ENCODE measurements at places on chromosomes 16 and 17.

GRCh38 chr17:4634976-4635375 lies 6.5 kb downstream of the ALOX15 start:
- DNase-seq: no peak

- peak; percentile 45 for DNase-seq
Observed at GRCh38 chr17:48023400-48024148, 14.0 kb downstream of the COPZ2 start.

- DNase-seq: no peak
Observed at GRCh38 chr16:78748220-78748929, 648.9 kb downstream of the WWOX start.

DNA sequence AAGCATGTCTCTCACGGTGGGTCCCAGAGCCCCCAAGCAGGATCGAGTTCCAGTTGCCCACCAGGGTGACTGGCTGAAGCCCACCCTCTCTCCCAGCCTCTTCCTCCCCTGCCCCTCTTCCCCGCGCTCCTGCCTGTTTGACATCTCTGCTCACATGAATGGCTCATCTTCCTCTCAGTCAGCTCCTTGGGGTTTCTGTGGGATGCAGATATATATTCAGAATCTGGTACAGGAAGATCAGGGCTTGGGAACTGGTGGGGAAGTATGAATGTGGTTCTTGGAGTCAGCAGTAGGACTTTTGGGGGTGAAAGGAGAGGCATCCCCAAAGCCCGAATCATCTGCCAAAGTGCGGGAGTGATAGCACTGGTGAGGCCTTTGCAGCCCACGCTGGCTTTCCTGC lies 158.9 kb upstream of the CIBAR2 start:
- no peak for DNase-seq

GRCh38 chr17:28528327-28529012 lies 22.3 kb downstream of the FOXN1 start:
- DNase-seq: no peak

- no peak for DNase-seq
Observed at GRCh38 chr17:8314797-8315763, 5.0 kb downstream of the ARHGEF15 start.

DNA sequence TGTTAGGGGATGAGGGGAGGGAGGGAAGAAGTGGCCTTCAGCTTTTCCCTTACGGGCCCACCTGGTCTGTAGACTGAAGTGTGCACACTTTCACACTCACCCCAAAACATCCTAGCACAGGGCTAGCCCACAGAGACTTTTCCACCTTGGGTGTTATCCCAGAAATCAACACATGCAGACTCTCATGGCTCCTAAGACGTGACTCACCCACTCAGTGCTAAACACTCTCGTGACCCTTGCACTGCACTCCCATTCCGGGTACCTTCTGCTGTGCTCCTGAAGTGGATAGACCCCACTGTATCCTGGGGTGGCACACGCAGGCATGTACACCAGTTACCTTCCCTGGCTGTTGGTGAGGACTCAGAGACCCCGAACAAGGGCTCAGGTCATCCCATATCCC lies 23.0 kb upstream of the ABCC3 start:
- DNase-seq: no peak

GRCh38 chr17:68176718-68177117 lies 71.1 kb upstream of the AMZ2 start:
- DNase-seq: no peak

DNA sequence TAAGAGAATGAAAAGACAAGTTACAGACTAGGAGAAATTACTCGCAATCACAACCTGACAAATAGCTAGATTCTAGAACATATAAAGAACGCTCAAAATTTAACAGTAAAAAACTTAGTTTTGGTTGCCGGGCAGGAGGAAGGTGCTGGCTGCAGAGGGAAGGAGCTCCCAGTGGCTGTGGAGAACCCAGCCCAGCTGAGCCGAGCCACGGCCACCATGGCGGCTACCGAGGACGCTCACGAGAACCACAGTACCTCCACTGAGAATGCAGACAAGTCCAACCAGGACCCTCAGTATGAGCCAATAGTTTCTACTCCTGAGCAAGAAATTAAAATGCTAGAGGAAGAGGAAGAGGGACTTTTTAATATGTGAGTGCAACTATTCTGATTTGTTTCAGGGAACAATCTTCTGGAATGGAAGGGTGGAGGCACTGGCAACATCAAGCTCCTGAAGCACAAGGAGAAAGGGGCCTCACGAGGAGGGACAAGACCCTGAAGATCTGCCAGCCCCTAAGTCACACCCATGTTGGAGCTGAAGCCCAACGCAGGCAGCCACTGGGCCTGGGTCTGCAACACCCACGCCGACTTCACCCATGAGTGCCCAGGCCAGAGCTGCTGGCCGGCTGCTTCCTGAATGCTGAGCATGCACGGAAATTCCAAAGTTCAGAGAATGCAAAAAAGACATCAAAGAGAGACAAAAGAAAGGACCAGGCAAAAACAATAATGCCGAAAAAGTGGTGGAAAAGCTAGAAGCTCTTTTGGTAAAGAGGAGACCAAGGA lies 55.0 kb downstream of the DNAH17 start:
- no peak for DNase-seq

DNA sequence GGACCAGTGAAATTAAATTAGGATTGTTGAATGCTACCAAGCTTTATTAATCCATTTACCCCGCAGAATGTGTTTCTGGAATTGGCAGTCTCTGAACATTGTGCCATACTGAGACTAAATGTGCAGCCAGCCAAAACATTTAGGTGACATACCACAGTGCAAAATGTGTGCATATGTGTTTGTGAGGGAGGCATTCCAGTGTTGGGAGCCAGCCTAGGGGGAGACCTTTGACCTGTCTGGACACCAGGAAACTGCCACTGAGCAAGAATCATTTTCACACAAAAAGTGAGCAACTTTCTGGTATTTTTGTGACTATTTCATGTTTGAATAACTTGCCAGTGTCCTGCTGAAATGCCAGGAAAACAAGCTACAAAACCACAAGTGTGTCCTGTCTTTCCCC lies 64.7 kb upstream of the SLC12A3 start:
- DNase-seq: no peak

DNA sequence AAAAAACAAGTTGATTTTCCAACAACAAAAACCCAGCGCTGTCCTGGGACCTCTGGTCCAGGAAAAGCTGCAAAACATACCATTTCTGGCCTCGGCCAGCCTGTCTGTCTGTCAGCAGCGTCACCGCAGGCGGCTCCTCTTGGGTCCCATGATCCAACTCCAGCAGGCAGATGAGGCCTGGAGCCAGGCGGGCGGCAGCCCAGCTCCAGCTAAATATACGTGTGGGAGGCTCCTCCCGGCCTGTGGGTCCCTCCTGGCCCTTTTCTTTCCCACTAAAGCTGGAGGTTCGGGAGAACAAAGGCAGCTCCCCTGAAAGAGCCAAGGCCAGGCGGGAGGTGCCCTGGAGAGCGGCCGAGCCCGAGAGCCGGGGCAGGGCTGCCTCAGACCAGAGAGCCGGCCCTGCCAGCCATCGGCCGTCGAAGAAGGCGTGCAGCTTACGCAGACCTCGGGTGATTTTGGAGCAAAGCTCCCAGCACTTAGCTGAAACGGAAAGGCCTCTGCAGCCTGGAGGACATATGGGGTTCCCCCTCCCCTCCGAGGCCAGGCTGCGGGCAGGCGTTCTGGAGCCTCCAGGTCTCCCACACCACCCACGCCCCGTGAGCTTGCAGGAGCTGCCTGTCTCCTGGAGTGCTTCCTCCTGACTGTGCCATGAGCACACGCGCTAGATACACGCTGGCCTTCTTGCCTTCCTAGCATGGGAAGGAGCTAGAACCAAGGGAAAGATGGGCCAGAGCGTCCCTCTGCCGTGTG lies 19.9 kb upstream of the JPH3 start:
- DNase-seq: no peak

DNA sequence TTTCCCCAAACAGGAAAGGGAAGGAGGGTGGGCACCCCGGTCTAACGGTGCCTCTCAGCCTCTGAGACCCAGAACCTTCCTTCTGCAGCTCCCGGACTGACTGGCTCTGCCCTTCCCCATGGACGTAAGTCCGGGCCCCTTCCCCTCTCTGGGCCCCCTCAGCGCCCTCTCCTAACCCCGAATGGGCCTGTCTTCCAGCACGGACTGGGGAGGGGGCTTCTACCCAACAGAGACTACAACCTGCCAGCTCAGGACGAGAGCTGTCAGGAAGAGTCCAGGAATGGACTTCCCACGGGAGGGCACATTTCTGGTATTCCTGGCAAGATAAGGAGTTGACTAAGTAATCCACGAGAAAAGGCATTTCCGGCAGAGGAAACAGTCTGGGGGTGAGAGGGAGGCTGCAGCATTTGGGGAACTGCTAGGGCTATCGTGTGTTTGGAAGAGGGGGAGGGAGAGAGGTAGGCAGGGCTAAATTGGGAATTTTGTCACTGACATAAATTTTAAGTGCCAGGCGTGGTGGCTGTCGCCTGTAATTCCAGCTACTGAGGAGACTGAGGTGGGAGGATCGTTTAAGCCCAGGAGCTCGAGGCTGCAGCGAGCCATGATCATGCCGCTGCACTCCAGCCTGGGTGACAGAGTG lies 12.1 kb upstream of the ALDOA start:
- DNase-seq: no peak

GRCh38 chr16:86376837-86377236 lies 133.5 kb upstream of the FOXF1 start:
- DNase-seq: no peak

DNA sequence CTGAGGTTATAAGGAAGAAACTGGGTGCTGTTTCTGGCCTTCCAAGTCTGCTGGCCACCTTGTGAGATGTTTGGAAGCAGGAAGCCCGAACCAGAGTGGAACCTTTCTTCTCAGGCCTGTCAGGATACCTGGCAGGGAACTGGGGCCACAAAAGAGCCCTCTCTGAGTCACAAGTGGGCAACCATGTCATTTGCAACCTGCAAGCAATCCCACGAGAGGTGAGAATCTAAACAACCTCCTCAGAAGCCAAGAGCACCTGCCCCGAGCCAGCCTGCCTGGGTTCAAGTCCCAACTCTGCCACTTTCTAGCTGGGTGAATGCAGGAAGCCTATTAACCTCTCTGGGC lies 3.3 kb downstream of the COTL1 start:
- no peak for DNase-seq

GRCh38 chr17:40553694-40554534 lies 11.4 kb downstream of the CCR7 start:
- DNase-seq: no peak

DNA sequence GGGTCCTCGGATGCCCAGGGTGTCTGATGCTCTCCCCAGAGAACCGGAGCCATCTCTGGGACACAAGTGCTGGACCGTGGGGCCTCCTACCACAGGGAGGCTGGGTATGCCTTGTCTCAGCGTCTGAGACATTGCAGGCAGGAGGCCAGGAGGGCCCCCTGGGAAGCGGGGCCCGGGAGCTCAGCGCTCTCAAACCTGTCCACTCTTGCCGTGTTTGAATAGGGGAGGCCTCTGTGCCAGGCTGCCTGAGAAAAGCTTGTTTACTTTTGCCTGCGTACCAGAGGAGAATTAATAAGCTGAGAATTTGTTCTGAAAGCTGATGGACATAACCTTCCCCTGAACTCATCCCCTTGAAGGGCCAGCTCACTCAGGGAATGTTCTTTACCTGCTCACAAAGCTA lies 163.8 kb downstream of the NTN1 start:
- no peak for DNase-seq

DNA sequence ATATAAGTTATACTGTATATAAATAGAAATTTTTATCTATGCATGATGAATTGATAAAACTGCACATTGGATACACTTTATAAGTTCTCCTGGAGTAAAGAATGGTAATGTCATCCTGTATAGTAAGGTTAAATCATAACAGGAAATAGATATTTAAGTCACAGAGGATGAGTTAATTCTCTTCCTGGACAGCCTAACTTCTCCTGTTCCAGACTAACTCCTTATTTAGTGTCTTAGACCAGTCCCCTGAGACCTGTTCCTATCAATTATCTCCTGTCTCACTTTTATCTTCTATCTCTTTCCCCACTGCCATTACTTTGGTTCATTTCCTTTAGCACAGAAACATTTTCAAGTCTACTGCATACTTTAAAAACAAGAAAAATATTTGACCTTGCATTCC lies 46.5 kb downstream of the SSH2 start:
- no peak for DNase-seq

DNA sequence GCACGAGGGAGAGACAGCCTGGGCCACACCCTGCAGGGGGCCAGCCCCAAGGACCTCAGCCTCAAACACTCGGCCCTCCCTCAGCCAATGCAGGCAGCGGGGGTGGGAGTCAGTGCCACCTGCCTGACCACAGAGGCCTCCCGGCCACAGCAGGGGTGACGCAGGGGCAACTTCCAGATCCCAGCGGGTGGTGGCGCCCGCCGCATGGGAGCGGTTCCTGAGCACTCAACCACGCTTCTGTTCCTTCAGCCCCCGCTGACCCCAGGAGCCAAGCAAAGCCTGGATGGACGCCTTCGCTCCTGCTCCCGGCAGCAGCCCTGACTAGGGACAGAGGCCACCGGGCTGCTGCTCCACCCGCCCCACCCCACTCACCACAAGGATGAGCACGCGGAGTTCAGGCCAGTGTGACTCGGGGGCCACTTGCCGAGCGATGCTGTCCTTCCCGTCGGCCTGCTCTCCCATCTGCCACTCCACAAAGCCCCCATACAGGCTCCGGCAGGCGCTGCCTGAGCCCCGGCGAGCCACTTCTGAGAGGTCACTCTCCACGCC lies 5.0 kb upstream of the CYBA start:
- no peak for DNase-seq

DNA sequence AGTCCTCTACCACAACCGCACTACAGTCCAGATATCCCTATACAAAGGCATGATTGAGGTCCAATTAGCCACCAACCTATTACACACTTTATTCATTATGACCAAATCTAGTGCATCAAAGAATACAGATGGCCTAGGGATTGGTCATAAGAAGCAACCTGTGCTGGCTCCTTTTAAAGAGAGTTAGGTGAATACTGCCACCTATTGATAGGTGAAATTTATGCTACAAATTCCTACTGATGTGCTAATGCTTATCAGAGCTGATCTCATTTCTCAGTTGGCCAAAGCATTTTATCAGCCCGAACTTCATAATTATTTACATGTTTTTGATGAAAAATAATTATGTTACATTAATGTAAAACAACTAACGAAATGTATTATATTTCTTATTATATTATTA lies 166.3 kb downstream of the ANKFN1 start:
- DNase-seq: no peak

GRCh38 chr16:49352892-49353291 lies 20.7 kb upstream of the C16orf78 start:
- peak; percentile 5 for DNase-seq

DNA sequence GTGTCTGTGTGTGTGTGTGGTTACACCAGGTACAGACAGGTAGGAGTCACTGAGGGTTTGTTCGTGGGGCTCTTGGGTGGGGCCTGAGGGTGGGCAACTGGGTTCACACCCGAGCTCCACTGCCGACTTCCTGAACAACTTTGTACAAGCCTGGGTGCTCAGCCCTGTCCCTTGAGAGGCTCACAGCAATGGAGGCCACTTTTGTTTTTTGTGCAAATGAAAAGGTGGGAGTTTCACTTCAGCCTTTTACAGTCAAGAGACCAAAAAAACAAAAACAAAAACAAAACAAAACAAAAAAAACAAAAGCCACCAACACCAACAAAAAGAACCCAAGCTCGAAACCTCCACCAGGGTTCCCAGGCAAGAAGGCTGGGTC lies 2.4 kb downstream of the RHBDF2 start:
- DNase-seq: no peak
